Hepatocyte (in vitro differentiated cells): ENCODE measurements at places on chromosomes 13 and 19. TPM values are rescaled to one million over a fixed set of nuclear protein-coding genes. Genes with fewer than 3 reads are reported as not detected.

The ZNF665 gene
- 2.2 and 4.5 TPM in 2 replicates for polyA plus RNA-seq

The CLASRP gene
- polyA plus RNA-seq: 45.8 and 74.5 TPM in 2 replicates

The NKPD1 gene
- polyA plus RNA-seq: 0.50 and 0.60 TPM in 2 replicates

The DHDH gene
- polyA plus RNA-seq: 1.5 and 2.9 TPM in 2 replicates

The TINCR gene
- 2.4 and 4.9 TPM in 2 replicates for polyA plus RNA-seq
